Esophagus squamous epithelium (tissue), 5 donors: ENCODE measurements at places on chromosomes 1 and 21.
A peak's percentile ranks its signal among the peaks of the same experiment; 100 is the strongest.

- H3K36me3 ChIP-seq, result no peaks in the 10 kb centered on the region
- H3K4me3 ChIP-seq, result no peak overlapping the region
- H3K27me3 ChIP-seq, result no peaks in the 10 kb centered on the region
Observed at GRCh38 chr1:199272628-199273086, 633.8 kb downstream of the PTPRC start.

DNA sequence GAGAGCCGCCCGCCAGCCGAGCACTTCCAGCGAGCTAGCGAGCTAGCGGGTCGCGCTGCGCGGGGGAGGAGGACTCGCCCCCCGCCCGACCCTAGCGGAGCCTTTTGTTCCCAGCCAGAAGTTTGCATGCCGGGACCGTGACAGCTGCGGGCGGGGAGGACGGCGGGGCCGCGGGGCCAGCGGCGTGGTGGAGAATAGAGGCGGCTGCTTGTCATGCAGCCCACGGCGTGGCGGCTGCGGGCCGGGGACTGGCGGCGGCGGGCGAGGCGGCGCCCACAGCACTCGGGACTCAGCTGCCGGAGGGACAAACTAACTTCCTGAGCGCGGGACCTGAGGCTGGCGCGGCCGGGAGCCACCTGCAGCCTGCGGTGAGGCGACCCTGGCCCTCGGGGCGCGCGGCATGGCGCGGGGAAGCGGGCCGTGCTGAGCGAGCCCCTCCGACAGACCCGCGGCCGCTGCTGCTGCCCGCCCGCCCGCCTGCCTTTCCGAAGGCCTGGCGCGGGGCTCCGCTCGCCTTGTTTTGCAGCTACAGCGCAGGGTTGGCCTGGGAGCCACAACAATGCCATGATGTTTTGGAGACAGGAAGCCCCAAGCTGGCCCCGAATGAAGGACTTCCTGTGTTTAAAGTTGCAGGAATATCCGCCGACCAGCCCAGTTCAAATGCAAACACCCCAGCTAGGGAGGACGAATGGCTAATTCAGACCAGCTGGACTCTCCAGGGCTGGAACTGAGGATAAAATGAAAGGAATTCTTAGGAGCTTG is 82.2 kb upstream of the BMP8A start:
- DNase-seq, result no peak
- peaks cover 17% of the 10 kb centered on the region for H3K36me3 ChIP-seq
- H3K27me3 ChIP-seq, result no peaks in the 10 kb centered on the region
- H3K4me3 ChIP-seq, result peak overlapping the region; percentile 88
- peaks cover 88% of the 10 kb centered on the region for H3K4me1 ChIP-seq
- H3K27ac ChIP-seq, result peak overlapping the region; percentile 95

- H3K36me3 ChIP-seq, result no peaks in the 10 kb centered on the region
- DNase-seq, result no peak
- H3K27ac ChIP-seq, result no peak overlapping the region
- no peak overlapping the region for H3K4me3 ChIP-seq
Observed at GRCh38 chr1:59604191-59604590, 210.6 kb upstream of the HOOK1 start.

GRCh38 chr1:210731193-210731592 is 402.5 kb downstream of the HHAT start:
- H3K36me3 ChIP-seq, result no peaks in the 10 kb centered on the region
- DNase-seq, result no peak

DNA sequence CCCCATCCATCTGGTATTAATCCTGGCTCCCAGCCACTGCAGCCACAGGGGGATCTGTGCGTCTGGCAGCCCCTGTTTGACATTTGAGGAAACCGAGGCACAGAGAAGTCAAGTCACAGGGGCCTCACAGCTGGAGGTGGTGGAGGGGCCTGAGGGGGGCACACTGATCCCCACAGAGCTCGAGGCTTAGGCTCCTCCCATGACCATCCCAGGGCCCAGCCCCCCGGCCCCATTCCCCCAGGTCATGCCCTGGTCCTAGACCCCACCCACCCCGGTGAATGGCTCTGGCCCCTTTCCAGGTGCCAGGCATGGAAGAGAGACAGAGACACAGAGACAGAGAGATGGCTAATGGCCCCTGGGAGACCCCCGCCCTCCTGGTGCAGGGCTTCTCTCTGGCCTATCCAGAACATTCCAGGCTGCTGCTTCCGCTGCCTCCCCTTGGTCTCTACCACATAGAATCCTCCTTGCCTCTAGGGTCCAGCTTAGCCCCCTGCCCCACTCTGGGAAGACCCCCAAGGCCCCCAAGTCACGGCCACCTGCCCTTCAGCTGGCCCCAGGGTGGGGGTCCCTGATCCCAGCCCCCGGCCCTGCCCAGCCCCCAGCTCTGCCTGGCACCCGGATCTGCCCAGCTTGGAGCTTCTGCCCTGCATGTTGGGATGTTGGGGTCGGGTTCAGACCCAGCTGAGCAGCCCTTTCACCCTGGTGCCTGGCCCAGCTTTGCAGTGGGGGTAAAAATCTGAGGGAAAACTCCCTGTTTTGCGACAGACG is 29.2 kb upstream of the LRRC3 start:
- H3K27me3 ChIP-seq, result peaks cover 34% of the 10 kb centered on the region
- no peaks in the 10 kb centered on the region for H3K4me1 ChIP-seq
- H3K4me3 ChIP-seq, result no peak overlapping the region
- no peak overlapping the region for H3K27ac ChIP-seq

DNA sequence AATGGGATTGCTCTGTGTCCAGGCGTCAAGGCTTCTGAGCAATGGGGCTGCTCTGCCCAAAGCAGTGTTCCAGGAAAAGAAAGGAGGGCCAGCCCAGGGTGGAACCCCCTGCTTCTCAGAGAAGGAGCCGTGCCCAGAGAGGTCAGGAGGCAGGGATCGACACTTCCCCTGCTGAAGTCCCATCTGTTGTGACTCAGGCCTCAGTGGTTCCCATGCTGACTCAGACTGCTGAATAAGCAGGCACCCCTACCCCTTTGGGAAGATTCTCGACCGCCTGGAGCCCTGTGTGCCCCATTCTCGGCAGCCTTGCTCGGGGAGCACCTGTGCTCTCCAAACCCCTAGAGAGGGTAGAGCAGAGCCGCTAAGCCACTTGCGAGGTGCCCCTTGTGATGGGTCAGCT is 23.9 kb downstream of the PKP1 start:
- H3K36me3 ChIP-seq, result peaks cover 3% of the 10 kb centered on the region
- DNase-seq, result no peak
- H3K4me3 ChIP-seq, result no peak overlapping the region
- H3K27ac ChIP-seq, result peak overlapping the region; percentile 96

DNA sequence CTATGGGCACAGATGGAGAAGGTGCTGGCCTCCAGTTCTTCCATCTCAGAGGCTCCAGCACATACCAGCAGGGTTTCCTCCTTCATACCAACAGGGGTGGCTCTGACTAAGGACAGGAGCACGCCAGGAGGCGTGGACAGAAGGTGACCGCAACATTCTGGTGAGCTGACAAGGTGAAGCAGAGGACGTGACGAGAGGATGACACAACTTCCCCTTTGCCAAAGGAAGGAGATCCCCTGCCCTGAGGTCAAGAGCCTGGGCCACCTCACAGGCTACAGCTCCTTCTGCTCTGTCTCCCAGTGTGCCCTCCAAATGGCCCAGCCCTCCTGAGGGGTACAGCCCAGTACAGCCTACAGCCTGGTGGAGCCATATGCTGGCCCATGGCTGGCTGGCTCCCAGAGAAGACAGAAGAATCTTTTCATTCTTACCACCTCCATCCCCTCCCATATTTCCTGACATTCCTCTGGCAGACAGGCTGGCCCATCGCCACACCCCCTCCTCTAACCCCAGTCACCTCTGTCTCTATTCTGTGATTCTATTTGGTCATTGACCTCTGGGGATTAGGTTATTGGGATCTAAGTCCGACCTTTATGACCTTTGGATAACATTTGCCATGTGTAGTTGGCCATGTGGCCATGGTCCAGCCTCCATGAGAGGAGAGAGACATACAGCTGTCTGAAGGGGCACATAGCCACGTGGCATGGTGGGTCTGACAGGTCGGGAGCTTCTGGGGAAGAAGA is 5.1 kb upstream of the LAMB3 start:
- H3K4me1 ChIP-seq, result peaks cover 13% of the 10 kb centered on the region
- H3K27me3 ChIP-seq, result no peaks in the 10 kb centered on the region
- H3K27ac ChIP-seq, result peak overlapping the region; percentile 56
- no peak overlapping the region for H3K4me3 ChIP-seq
- H3K36me3 ChIP-seq, result no peaks in the 10 kb centered on the region

GRCh38 chr1:164647211-164647610 is 88.2 kb downstream of the PBX1 start:
- no peaks in the 10 kb centered on the region for H3K27me3 ChIP-seq
- peak overlapping the region; percentile 75 for H3K27ac ChIP-seq
- no peak overlapping the region for H3K4me3 ChIP-seq
- DNase-seq, result no peak
- no peaks in the 10 kb centered on the region for H3K36me3 ChIP-seq

DNA sequence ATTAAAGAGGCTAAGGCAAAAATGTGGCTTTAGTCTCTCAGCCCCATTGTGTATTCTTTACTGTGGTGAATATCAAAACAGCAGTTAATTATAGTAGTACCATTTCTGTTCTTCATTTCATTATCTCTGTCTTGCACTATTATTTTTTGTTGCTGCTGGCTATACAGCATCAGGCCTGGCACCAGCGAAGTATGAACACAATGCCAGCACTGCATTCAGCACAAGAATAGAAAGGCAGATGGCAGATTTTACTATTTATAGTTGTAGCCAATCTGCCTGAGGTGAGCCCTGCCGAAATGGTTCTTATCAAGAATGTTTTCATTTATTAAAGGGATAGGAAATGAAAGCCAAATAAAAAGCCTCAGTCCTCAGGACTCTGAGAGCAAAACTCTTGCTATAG is 72.1 kb downstream of the GPR52 start:
- no peak for DNase-seq
- no peak overlapping the region for H3K27ac ChIP-seq
- H3K4me1 ChIP-seq, result no peaks in the 10 kb centered on the region
- no peaks in the 10 kb centered on the region for H3K27me3 ChIP-seq
- no peak overlapping the region for H3K4me3 ChIP-seq

DNA sequence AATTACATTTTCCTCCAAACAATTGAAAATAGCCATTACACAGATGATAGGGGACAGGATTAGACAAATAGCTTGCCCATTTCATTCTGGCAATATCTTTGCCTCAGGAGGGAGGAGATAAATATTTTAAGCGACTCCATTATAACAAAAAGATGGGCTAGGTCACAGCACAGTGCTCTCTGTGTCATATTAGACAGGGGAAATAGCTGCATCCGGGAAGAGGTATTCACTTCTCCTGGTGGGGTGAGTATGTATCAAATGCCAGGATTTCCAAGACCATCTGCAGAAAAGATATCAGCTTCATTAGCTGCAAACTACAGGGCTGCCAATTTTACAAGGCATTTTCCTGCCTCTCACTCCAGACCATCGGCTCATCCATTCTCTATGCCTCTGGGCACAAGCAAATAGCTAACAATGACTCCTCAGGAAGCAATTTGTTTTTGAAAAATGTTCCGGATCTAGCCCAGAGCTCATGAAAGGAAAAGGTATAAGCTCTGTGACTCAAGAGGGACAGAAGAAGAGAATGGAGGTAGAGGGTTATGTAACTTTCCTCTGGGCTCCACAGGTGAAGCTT is 41.9 kb upstream of the ANGPTL7 start:
- H3K27me3 ChIP-seq, result no peaks in the 10 kb centered on the region
- H3K27ac ChIP-seq, result no peak overlapping the region
- peaks cover 8% of the 10 kb centered on the region for H3K4me1 ChIP-seq
- peaks cover 12% of the 10 kb centered on the region for H3K36me3 ChIP-seq

GRCh38 chr1:227776331-227776771 is 39.1 kb upstream of the PRSS38 start:
- no peak for DNase-seq
- H3K4me3 ChIP-seq, result no peak overlapping the region
- no peaks in the 10 kb centered on the region for H3K36me3 ChIP-seq
- no peaks in the 10 kb centered on the region for H3K4me1 ChIP-seq

- peaks cover 10% of the 10 kb centered on the region for H3K4me1 ChIP-seq
- H3K36me3 ChIP-seq, result no peaks in the 10 kb centered on the region
- DNase-seq, result no peak
- H3K4me3 ChIP-seq, result no peak overlapping the region
Observed at GRCh38 chr1:30806381-30807317, 49.1 kb upstream of the LAPTM5 start.

- H3K36me3 ChIP-seq, result no peaks in the 10 kb centered on the region
- H3K4me3 ChIP-seq, result no peak overlapping the region
Observed at GRCh38 chr1:183274836-183275235, 88.8 kb downstream of the LAMC2 start.

GRCh38 chr1:79128722-79129121 is 122.2 kb upstream of the ADGRL4 start:
- no peak for DNase-seq
- no peaks in the 10 kb centered on the region for H3K4me1 ChIP-seq
- no peak overlapping the region for H3K4me3 ChIP-seq
- H3K27ac ChIP-seq, result no peak overlapping the region
- H3K36me3 ChIP-seq, result no peaks in the 10 kb centered on the region

DNA sequence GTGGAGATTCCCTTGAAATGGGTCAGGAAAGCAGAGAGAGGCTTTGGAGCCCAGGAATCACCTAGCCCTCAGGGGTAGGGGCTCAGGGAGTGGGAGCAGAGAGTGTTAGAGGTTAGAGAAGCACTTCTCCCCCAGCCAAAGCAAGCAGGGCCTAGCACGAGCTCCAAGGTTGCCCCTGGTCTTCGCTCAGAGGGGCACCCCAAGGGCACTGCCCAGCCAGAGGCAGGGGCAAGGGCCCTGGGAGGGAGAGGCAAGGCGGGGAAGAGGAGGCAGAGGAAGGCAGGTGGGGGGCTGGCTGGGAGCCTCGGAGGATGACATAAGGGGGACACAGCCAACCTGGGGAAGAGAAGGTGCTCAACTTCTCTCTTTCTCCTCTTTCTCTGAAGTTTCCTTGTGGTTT is 71.9 kb downstream of the CASZ1 start:
- peak overlapping the region; percentile 53 for H3K27ac ChIP-seq
- H3K4me3 ChIP-seq, result no peak overlapping the region
- no peaks in the 10 kb centered on the region for H3K36me3 ChIP-seq
- no peaks in the 10 kb centered on the region for H3K27me3 ChIP-seq

GRCh38 chr21:34640858-34641257 is 25.9 kb upstream of the RCAN1 start:
- DNase-seq, result no peak
- H3K4me3 ChIP-seq, result no peak overlapping the region
- no peaks in the 10 kb centered on the region for H3K27me3 ChIP-seq
- H3K4me1 ChIP-seq, result peaks cover 15% of the 10 kb centered on the region

DNA sequence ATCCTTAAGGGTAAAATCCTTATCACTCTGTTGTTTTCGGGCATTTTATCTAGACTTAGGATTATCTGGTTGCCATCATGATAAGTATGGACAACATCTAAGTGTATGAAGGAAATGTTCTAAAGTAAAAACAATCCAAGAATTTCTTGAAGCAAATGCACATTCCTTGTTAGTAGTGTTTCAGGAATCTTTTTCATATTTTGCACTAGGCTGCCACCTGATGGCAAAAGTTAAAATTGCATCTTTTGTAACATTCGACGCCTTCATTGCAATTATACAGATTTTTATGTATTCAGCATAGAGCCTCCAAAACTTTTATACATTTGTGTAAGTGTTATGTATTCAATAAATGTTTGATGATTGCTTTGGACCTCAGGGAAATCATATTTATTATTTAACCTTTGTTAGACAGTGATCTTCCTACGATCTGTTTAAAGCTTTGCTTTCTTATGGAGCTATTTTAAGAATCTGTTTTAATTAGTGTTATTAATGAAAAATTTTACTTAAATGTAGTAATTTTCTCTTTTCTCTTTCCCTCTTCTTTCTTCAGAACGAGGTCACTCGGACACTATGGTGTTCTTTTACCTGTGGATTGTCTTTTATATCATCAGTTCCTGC is 49.4 kb upstream of the KIAA1614 start:
- no peak for DNase-seq
- no peaks in the 10 kb centered on the region for H3K27me3 ChIP-seq
- no peak overlapping the region for H3K4me3 ChIP-seq
- no peaks in the 10 kb centered on the region for H3K4me1 ChIP-seq
- no peaks in the 10 kb centered on the region for H3K36me3 ChIP-seq

- H3K36me3 ChIP-seq, result no peaks in the 10 kb centered on the region
- H3K4me3 ChIP-seq, result no peak overlapping the region
- DNase-seq, result no peak
- H3K27ac ChIP-seq, result no peak overlapping the region
Observed at GRCh38 chr1:49307457-49307856, 530.8 kb upstream of the BEND5 start.
